ENCODE measurements at places on chromosomes 1 and 21.

DNA sequence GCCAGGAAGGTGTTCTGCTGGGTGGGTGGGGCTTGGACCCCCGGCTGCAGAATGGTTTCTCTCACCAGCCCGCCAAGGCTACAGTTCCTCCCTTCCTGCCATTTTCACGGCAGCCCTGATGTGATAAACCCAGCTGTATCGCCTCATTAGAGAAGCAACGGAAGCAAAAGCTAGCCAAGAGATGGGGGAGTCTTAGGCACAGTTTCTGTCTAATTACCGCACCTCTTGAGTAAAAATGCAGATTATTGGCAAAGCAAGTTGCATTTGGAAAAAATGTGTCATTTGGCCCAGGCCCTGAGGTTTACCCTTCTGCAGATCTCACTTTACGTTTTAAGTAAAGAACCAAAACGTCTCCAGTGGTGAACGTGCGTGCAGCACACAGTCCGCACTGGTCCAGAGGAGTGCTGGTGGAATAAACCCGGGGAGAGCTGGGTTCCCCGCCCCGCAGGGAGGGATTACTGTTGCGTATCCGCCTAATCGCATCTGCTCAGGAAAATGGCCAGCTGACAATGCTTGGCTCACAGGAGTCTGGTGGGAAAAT lies 109.9 kb downstream of the GALNT2 start:
- DNase-seq, result peak; percentile 86

- no peak for DNase-seq
Measured at GRCh38 chr1:168613691-168614231, 37.4 kb downstream of the XCL1 start.

- DNase-seq, result peak; percentile 90
Measured at GRCh38 chr1:43272161-43272560, 2.4 kb downstream of the TMEM125 start.

DNA sequence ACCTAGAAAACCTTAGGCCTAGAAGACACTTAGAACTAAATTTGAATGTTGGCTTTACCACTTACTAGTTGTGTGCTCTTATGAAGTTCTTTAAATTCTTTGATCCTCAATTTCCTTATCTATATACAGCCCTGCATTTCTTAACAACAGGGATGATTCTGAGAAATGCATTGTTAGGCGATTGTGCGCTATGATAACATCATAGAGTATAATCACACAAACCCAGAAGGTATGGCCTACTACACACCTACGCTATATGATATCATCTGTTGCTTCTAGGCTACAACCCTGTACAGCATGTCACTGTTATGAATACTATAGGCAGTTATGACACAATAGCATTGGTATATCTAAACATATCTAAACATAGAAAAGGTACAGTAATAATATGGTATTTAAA lies 137.4 kb downstream of the CHD1L start:
- DNase-seq, result no peak

DNA sequence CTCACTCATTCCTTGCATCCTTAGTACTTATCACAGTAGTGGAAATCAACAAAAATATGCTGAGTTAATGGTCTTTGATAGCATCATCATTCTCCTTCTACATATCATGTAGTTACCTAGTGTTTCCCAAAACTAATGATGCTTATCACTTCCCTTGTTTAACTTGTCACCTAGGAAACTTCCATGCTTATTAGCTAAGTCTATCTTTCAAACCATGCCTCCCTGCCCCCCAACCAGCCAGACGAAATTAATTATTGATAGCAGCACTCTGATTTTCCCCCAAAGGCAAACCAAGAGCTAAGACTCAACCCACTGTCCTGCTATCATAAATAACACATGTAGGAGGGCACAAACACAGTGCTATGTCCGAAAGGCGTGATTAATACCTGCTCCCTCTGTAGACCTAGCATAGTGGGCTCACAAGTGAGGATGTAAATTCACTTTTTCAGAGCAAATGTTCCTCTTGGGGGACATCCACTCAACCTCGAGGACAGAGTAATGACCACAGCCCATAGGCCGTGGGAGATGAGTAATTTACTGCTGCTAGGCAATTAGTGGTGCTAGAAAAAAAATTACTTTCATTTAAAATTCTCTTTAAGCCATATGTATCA lies 25.8 kb upstream of the LPAR3 start:
- DNase-seq, result no peak

DNA sequence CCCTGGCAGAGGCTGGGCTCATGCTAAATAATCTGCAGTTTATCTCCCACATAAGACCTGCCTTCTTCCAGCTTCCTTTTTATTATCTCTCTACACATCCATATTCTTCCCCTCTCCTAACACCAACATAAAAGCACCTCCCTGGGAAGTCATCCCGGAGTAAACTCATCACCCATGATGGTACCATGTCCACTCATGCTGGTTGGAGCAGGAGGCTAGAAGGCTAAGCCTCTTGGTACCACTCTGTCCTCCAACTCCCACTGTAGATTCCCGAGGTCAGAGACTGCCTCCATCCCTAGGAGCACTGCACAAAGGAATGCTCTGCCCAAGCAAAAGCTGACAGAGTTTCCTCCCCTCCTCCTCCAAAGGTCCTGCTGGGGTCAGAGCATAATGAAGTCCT lies 4.2 kb downstream of the DENND2D start:
- no peak for DNase-seq

GRCh38 chr21:45459171-45460010 lies 54.4 kb downstream of the COL18A1 start:
- DNase-seq, result no peak

GRCh38 chr1:54645806-54646676 lies 4.5 kb downstream of the MROH7 start:
- no peak for DNase-seq

DNA sequence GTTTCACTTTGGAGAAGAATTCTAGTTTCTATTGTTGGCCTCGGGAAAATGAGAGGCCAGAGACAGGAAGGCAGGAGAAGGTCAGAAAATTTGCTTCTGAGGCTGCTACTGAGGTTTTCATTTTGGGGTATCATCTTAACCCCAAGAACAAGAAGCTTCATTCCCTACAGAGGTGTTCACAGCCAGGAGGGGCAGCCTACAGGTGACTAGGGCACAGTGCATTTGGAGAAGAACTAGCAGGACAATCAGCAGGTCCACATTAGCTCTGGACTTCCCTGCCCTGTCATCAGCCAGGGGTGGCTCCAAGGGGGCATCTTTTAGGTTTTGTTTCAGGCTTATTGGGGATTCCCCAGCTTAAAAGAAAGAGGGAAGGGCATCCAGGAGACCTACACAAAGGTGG lies 12.1 kb upstream of the ZNF496 start:
- DNase-seq, result no peak

- no peak for DNase-seq
Measured at GRCh38 chr1:48285525-48285924, 63.0 kb downstream of the SLC5A9 start.

GRCh38 chr1:223479261-223479660 lies 86.0 kb downstream of the CCDC185 start:
- no peak for DNase-seq

GRCh38 chr1:222654849-222655248 lies 37.0 kb downstream of the MIA3 start:
- DNase-seq, result peak; percentile 54

GRCh38 chr1:40665335-40666171 lies at the start of gene RIMS3:
TSS of gene RIMS3 (minus strand) at chr1:40665682. CDS start at chr1:40641925, 23,757 bp downstream.
- DNase-seq, result peak; percentile 81

Data from Ammon's horn (tissue), 1 donor.